ENCODE measurements at places on chromosomes 2 and 18. TPM values are rescaled to one million over a fixed set of nuclear protein-coding genes. Genes with fewer than 3 reads are reported as not detected.

DNA sequence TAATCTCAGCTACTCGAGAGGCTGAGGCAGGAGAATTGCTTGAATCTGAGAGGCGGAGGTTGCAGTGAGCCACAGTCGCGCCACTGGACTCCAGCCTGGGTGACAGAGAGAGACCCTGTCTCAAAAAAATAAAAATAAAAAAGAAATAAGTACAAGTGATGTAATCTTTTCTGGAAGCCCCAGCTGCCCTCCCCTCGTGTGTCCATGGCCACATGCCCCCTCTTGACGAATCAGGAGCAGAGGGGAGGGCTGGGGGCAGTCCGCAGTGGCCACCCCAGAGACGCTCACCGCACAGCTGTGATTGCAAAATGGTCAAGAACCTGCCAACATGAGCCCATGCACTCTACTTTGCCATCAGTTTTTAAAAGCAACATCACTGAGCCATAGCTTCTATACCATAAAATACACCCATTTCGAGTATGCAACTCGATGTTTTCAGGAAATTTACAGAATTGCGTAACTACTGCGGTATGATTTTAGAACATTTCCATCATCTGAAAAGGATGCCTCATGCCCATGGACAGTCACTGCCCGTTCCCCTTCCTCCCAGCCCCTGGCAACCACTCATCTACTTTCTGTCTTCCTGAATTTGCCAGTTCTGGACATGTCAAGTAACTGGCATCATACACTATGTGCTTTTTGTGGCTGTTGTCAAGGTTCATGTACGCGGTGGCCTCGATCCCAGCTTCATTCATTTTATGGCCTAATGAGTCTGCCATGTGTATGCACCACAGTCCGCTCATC is 88.1 kb downstream of the NDUFA10 start:
- DNase-seq, result no peak

DNA sequence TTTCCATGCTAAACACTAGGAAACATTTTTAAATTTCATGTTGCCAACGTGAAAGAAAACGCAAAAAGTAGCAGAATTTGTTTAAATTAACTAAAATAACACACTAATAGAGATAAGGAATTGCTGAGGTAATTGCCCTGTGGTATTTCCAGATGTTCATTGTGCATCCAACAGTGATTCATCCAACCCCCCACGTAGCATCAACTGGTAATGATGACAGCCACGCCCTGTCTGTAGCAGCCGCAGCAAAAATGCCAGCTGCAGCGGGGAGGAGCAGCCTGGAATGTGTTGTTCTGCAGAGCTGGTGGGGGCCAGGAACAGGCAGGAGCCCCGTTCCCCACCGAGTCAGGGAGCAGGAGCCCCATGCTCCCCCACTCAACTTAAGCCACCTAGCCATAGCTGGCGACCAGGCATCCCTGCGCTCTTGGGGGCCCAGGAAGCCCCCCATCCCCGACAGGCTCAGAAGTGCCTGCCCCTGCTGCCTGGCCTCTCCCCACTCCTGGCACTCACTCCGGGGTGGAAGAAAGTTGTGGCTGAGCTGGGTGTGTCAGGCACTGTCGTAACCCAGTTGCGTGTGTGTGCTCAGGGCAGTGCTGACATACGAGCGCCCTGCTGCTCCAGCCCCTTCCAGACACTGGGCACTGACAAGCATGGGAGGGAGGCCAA is 695.1 kb upstream of the ACVR2A start:
- no peak for DNase-seq

DNA sequence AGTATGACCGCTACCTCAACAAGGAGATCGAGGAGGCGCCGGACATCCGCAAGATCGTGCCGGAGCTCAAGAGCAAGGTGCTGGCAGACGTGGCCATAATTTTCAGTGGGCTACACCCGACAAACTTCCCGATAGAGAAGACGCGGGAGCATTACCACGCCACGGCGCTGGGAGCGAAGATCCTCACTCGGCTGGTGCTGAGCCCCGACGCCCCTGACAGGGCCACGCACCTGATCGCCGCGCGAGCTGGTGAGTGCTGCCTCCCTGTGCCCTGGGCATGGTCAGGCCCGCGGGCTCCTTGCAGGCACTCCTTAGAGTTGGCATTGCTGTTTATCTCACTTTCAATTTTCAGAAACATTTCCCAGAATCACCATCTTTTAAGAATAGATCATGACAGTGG is 35.7 kb downstream of the CTDP1 start:
- DNase-seq, result no peak

DNA sequence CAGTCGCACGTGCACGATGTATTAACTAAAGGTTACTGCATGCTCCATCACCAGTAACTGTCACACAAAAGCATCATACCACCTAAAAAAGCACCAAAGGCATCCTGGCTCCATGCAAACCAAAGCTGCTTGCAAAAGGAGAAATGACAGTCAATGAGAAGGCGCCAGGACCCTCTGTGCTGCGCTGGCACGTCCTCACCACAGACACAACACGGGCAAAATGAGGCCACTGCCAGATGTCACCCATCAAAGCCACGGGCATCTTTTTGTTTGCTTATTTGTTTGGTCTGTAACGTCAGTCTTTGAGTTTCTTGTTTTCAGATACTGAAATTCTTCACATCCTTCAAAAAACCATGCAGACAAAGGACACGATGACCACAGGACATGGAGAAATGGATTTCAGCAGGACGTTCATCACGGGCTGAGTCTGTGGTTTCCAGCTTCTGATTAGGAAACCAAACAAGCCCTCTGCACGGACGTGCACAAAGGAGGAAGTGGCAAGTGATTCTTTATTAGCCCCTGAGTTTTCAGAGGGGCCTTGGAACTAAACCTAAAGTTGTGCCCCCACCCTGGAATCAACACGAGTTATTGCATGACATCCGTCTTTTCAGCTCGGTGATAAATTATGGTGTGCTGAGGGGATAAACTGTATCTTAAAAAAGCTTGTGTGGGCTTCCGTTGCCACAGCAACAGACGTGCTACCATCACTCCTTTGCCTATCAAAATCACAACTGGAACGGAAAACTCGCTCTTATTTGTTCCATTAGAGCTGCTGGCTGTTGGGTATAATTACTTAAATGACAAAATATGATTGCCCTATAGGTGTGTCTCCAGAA is 181.8 kb downstream of the EIPR1 start:
- DNase-seq, result no peak

GRCh38 chr2:23988371-23988770 is 21.5 kb upstream of the MFSD2B start:
- DNase-seq, result no peak

- no peak for DNase-seq
Observed at GRCh38 chr2:238105506-238106338, 5.6 kb downstream of the ESPNL start.

DNA sequence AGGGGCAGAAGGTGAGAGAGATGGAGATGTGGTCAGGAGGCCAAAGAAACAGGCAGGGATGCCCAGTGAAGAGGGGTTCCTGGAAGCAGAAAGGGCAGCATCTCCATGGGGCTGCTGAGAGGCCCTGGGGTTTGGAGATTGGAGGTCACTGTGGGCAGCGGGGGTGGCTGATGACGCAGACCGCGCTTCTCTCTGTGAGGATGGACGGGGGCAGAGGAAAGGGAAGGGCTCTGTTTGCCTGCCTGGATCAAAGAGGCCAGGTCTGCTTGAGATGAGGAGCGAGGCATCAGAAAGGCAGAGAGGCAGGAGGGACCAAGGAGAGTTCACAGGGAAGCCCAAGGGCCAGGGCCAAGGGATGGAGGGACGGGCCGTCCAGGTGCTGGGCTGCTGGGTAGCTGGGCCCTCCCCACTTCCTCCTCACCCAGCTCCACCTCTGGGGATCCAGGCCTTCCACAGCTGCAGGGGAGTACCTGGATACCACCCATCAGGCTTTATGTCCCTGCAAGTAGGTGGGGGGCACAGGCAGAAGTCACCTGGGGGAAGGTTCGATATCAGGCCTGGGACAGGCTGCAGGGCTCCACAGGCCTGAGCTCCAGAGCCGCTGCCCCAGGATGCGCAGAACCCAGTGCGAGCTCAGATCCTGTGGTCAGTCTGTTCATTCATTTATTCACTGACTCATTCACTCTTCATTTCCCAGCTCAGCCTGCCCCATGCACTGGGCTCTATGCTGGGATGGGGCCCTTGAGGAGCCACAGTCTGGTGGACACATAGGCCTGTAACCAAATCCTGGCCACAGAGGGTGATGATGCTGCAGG is 30.6 kb downstream of the ADRA2B start:
- no peak for DNase-seq

DNA sequence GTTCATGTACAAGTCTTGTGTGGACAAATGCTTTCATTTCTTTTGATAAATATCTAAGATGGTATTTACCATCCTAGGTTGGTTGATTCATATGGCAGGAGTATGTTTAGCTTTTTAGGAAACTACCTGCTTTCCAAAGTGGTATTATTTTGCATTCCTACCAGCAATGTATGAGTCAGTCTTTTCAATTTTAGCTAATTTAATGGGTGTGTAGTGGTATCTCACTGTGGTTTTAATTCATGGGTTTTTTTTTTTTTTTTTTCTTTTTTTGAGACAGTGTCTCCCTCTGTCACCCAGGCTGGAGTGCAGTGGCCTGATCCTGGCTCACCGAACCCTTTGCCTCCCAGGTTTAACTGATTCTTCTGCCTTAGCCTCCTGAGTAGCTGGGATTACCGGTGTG is 4.2 kb downstream of the ZNF512 start:
- no peak for DNase-seq

GRCh38 chr2:9207641-9208311 is 1.2 kb downstream of the ASAP2 start:
- DNase-seq, result no peak

- DNase-seq, result no peak
Observed at GRCh38 chr2:46268196-46268595, 29.0 kb upstream of the EPAS1 start.

GRCh38 chr2:4144731-4145130 is 441.4 kb downstream of the DCDC2C start:
- no peak for DNase-seq

DNA sequence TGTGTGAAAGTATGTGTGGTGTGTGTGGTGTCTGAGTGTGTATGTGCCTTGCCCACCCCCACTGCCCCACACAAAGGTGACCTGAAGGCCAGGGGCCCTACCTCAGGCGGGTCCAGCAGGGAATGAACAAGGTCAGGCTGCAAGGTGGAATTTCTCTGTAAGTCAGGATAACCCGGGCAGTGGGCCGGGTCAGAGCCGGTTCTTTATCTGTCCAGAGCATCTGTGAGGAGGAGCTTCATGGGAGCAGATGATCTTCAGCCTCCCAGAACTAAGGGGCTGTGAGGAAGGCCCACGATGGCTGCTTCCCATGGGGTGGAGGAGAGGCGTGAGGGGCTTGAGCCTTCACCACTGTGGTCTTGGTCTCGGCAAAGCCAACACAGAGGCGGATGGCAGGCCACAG is 150.3 kb downstream of the TFCP2L1 start:
- DNase-seq, result no peak

DNA sequence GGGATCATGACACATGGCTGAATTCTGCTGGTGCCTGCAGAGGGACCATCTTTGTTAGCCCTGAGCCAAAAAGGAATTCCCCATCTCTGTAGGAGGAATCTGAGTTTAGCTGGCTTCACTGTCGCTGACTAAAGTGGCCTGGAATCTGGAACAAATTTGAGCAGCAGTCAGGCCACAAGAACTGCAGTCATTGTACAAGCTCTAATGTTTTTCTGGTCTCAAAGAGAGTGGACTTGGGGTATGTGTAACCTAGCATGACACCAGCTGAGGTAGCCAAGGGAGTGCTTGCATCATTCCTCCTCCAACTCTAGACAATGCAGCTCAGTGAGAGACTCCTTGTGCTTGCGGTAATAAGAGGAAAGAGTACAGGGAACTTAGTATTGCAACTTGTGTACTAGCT is 539.1 kb upstream of the LRRTM4 start:
- no peak for DNase-seq

GRCh38 chr2:26957534-26957933 is 12.9 kb upstream of the MAPRE3 start:
- DNase-seq, result no peak

DNA sequence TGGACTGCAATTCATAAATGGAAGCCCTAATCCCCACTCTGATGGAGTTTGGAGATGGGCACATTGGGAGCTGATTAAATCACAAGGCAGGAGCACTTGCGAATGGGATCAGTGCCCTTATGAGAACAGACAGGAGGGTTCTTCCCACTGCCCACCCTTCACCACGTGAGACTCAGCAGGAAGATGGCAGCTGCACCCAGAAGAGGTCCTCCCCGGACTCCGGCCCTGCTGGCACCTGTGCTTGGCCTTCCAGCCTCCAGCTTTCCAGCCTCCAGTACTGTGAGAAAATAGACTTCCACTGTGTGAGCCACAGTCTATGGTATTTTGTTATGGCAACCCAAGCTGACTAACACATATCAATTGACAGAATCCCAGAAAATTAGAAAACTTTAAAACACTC is 267.6 kb upstream of the SALL3 start:
- no peak for DNase-seq

DNA sequence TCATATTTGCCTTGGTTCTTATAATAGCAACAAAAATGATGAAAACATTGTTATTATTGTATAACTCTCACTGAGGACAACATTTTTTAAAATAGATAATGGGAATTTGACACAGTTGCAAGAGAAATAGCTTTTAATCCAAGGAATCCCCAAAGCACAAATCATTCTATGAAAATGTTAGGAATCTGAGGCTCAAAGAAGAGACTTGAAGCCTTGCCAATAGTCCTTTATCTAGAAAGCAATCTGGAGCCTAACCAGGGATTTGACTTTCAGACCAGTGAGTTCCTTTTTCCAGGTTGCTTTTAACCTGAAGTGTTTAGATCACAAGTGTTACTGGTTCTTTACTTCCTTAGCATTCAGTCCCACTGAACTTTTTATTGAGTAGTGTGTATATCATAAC is 574.5 kb upstream of the ZEB2 start:
- DNase-seq, result no peak

DNA sequence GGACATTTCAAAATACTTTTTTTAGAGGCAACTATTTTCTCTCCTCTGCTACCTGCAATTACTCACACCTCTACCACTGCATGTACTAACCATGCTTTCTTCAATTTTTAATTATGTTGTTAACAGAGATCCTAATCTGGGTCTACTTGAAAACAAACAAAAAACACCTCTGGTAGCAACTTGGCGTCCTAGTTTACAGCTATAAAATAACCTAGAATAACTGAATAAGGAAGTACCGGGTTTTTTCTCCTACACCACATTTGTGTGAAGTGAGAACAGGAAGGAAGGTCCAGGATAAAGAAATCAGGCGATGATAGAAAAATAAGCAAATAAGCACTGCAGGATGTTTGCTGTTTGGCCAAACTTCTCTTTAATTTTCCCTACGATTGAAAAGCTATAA is 633.5 kb downstream of the LRP1B start:
- no peak for DNase-seq

CYBRD1 gene
- 61.7 TPM for total RNA-seq

RANBP2 gene
- 104 TPM for total RNA-seq

ST8SIA5 gene
- total RNA-seq, result not detected

KCNJ3 gene
- total RNA-seq, result not detected

DUSP19 gene
- 4.5 TPM for total RNA-seq

ITGB6 gene
- total RNA-seq, result 0.07 TPM
